RCC 7860 (cell line): ENCODE measurements at places on chromosomes 1 and 21.

GRCh38 chr1:205313563-205314308, 7.8 kb downstream of the NUAK2 start:
- DNase-seq, result no peak

DNA sequence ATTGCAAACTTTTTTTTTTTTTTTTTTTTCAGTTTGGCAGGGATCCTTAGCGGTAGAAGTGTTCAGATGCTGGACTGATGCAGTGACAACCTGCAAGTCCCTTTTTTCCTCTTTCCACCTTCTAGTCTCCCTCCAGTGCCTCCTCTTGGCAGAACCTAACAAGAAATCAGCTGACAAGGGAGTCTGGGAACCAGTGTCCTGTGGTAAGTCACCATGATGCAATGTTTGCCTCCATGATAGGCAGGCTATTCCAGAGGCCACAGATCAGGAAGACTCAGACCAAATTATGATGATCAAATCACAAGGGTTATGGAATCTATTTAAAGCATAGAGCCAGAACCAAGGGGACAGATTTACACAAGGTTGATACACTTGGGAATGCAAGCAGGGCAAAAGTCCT, 3.0 kb upstream of the CD34 start:
- no peak for DNase-seq

DNA sequence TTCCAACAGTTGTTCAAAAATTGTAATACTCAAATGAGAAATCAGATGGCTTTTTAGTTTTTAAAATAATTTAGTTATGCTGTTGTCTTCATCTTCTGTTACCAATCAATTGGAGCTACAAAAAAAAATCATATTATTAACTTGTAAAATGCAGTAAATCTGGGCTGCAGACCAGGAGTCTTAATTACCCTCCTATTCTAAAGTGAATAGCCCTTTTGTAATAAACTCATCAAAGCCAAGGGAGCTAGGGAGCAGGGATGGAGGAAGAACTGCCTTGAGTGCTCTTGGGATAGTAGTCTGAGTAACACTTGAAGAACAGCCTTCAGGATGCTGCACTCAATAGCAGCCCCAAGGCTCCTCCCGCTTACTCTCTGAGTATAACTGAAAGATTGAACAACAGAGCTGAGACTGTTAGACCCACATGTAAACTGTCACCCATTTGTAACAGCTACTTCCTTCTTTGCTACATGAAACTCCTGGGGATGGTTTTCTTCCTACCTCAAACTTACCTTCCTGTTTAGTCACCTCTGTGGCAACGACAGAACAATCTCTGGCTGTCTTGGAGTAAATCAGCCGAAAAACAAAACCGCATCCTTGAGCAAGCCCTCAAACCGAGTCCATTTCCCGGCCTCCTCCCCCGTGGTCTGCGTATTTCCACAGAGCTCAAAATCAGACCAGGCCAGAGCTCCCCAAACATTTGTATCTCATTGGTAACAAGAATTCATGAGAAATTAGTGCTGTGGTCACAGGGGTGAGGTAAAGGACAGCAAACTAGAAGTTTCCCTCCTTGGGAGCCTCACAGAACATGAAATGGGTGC, 55.9 kb downstream of the CD58 start:
- peak; percentile 95 for DNase-seq

DNA sequence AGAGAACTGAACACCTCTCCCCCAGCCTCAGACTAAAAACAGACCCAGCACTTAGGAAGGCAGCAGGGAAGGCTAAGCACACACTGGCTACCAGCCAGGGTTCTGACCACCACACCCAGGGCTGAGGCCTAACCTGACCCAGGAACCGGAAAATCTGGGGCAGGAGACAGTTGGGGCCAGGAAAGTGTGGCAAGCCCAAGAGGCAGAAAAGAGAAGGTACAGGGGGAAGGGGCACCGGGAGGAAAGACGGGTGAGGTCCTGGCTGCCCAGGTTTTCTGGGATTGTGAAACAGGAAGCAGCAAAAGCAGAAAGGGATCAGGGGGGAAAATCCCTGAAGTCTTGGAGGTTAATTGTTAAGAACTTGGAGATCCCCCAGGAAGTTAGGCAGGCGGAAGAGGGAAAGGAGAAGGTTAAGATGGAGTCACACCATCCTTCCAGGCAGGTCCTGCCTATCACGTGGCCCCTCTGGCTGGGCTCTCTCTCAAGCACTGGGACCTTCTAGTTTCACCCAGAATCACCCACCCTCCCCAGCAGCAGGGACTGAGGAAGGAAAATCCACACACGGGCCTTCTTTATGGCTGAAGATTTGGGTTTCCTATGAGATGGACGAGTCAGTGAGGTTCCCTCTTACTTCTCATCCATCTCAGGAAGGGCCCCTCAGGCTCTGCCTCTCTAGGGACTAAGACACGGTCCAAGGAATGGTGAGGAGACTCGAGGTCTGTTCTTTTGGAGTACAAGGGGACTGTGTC, 2.6 kb downstream of the HDGF start:
- DNase-seq, result peak; percentile 85

DNA sequence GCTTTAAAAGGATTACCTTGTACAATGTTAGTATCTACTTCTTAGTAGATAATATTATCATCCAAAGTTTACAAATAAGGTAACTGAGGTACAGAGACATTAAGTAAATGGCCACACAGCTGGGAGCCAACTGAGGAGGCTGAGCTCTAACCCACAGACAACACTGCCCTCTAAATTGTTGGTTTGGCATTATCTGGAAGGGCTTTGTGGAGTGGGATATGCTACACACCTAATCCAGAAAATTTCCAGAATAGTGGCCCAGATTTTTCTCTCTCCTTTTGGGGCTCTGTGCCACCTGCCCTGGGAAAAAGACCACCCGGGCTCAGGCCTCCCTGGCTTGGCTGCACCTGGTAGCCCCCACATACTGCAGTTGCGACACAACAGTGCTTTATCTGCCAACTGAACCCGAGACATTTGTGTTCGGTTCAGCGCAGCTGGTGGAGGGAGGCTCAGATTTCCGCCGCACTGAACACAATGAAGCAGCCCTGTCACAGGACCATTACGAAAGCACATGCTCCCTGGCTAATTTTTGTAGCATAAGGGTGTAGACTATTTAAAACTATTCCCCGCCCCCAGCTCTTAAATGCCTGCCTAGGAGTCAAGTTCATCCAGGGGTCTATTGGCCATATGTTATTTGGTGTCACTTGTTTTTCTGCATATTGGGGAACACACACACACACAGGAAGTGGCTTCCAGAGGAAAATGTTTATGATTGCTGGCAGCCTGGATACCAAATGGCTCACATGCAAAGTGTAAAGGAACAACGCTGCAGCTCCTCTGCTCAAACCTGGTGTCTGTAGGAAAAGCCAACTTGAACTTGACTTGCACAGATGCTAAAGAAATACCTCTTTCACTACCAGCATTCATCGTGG, 92.3 kb upstream of the ESRRG start:
- no peak for DNase-seq

GRCh38 chr1:52533713-52534112, 19.2 kb downstream of the TUT4 start:
- DNase-seq, result no peak

DNA sequence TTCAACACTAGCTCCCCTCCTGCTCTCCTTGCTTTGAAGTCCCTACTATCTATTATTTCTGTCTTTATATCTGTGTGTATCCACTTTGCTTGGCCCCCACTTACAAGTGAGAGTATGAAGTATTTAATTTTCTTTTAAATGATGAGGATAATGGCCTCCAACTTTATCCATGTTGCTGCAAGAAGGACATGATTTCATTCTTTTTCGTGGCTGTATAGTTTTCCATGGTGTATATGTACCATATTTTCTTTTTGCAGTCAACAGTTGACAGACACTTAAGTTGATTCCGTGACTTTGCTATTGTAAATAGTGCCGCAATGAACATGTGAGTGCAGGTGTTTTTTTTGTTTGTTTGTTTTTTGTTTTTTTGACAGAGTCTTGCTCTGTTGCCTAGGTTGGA, 365.6 kb downstream of the ZP4 start:
- no peak for DNase-seq

- DNase-seq, result no peak
These were observed 76.1 kb downstream of the CD58 start for GRCh38 chr1:116494745-116495144.

DNA sequence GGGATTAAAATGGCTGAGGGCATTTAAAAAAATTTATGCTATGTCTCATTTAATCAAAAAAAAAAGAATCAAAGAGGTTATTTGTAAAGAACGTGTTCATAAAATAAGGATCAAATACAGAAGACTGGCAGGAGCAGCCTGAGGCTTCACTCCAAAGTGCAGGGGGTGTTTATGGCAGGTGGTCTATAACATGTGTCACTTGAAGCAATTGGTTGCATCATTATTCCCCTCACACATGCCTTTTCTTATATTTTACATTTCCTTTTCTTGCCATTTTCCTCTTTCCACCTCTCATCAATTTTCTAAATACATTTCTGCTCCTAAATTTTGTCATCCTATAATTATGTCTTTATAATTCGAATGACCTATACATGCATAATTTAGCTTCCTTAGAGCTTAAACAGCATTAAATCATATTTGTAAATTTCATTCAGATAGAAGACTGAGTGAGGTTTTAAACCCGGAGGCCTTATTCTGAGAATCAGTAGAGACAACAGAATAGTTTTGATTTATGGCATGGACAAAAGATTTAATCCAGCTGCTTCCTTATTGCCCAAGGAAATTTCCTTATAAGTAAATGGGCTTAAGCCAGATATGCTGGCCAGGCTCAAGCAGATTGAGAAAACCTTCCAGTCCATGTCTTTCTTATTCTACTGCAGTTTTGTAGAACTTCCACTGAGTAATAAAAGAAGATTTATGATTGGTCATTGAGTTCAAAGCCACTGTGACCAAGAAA, 322.8 kb downstream of the TGFB2 start:
- DNase-seq, result no peak

GRCh38 chr1:178025613-178026356, 55.9 kb upstream of the SEC16B start:
- no peak for DNase-seq

- DNase-seq, result no peak
These were observed 5.9 kb upstream of the MROH9 start for GRCh38 chr1:170929412-170929834.

GRCh38 chr1:227428803-227429202, 110.5 kb upstream of the CDC42BPA start:
- no peak for DNase-seq

DNA sequence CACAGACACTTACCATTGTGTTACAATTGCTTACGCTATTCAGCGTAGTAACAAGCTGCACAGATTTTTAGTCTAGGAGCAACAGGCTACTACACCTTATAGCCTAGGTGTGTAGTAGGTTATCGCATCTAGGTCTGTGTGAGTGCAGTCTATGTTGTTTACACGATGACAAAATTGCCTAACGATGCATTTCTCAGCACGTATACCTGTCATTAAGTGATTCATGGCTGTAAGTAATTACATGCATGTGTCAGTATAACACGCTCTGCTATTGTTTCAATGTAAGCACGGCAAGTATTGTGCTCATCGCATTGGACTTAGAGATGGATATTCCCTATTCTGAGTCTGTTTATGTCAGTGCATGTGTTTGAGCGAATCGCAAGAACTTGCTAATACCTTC, 15.7 kb upstream of the ZBTB18 start:
- no peak for DNase-seq

DNA sequence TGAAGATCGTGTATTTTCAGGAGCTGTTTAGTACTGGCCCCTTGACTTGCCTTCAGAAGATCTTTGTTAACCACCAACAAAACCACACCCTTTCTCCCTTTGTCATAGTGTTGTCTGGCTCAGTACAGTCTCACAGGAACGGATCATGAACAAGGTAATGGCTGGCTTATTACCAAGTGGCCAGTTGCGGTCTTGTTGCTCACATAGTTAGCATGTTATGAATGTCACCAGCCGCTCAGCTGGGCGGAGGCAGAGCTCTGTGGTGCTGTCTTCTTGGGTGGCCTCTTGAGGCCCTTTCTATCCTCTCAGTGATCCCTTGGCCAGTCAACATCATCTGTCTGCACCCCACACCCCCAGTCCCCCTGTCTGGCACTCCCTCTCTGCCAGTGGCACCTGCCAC, 21.4 kb downstream of the CNIH3 start:
- peak; percentile 99 for DNase-seq

GRCh38 chr1:108554682-108555427, 5.0 kb upstream of the EEIG2 start:
- no peak for DNase-seq

DNA sequence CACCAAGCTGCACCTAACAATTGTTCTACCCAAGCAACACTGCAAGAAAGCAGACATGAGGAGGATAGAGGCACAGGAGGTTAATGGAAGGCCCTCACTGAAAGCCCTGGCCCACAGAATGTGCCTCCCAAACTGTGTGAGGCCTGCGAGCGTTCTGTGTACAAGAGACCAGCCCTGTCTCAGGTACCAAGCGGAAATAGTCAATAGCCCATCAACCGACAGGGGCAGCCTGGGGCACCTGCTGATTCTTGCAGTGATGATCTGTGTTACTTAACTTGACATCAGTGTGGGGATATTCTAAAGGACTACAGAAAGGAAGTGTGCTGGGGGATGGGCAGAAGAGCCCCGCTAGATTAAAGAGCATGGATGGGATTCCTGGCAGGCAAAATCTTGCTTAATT, 392.4 kb downstream of the KCNH1 start:
- DNase-seq, result no peak

DNA sequence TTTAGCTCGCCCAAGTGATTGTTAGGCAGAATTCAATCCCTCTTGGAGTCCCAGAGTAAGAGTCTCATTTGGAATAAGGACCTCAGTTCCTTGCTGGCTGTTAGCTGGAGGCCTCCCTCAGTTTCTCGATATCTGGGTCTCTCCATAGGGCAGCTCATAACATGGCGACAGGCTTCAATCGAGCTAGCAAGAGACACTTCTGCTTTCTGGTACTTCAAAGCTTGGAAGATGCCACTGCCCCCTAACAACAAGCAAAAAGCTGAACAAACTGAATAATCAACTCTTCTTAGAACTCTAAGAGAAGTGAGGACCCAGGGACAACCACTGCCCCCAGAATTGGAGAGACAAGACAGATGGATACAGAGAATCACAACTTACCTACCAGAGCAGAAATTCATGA, 86.2 kb downstream of the TEX35 start:
- DNase-seq, result no peak

- no peak for DNase-seq
These were observed 7.8 kb upstream of the CD46 start for GRCh38 chr1:207744000-207744534.

- DNase-seq, result no peak
These were observed 5.5 kb upstream of the PTP4A2 start for GRCh38 chr1:31943546-31944184.

GRCh38 chr1:64229307-64229706, 25.9 kb downstream of the UBE2U start:
- DNase-seq, result no peak

DNA sequence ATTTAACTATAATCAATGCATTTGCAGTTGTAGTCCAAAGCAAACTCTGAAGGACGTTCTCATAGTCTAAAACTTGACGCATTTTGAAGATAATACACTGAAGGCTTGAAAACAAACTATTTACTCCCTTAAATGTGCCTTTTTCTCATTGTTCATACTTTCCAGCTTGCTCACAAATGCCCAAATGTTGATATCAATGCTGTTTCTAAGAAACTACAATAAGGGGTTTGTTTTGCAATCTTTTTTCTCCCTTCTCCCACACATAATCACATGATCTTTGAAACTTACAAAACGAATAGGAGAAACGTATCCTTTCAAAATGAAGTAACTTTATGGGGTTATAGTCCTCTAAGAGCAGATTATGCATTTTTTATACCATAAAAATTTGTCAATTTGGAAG, 508.7 kb downstream of the DPYD start:
- DNase-seq, result no peak

GRCh38 chr1:204258213-204259115, 44.7 kb upstream of the GOLT1A start:
- DNase-seq, result peak; percentile 31
